ENCODE measurements at places on chromosomes 4 and X.

DNA sequence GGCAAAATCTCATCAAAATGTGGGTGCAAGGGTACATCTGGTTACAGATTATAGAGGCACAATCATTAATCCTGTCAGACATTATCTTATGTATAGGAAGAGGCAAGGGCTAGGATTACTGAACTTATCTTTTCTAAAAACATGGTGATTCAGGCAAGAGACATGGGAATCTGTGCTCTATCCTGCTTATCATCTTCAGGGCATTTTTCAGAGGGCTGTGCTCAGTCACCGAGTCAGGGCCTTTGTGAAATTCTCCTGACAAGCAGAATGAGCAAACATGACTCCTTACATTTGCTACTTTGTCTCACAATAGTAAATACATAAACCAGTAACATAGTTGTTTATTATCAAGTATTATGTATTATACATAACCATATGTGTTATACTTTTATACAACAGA is 84.2 kb upstream of the KCTD8 start:
- DNase-seq: no peak

DNA sequence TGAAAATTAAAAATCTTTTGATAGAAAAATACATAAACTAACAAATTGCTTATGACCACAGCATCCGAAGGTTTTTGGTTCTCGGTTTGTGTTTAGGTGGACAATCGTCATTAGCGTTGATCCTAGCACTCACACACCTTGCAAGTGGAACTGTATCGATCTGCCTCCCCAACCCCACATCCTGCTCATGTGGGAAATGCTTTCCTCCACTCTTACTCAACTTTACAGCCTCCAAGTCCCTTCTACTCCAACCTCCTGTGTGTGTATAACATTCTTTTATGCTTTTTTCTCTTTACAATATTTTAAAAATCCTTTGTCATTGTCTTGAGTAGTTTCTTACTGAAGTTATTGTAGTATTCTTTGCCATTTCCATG is 15.6 kb upstream of the TMEM131L start:
- DNase-seq: no peak

- DNase-seq: no peak
Measured at GRCh38 chr4:126364311-126364911, 1049.7 kb downstream of the FAT4 start.

DNA sequence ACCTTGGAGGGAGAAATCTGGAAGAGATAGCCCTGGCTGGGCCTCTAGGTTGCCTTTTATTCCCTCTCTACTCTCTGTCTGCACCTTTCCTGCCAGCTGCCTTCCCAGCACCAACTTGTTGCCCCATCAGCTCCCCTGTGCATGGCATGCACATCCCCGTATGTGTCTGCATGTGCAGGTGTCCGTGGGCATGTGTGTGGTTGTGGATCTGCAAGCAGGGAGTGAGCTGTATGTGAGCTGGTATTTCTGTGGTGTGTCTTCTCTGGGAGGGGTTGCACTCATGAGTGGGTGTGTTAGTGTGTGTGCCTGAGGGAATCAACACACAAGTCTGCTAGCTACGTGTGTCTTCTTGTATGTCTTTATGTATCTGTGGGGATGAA is 9.9 kb downstream of the L1CAM start:
- no peak for DNase-seq

DNA sequence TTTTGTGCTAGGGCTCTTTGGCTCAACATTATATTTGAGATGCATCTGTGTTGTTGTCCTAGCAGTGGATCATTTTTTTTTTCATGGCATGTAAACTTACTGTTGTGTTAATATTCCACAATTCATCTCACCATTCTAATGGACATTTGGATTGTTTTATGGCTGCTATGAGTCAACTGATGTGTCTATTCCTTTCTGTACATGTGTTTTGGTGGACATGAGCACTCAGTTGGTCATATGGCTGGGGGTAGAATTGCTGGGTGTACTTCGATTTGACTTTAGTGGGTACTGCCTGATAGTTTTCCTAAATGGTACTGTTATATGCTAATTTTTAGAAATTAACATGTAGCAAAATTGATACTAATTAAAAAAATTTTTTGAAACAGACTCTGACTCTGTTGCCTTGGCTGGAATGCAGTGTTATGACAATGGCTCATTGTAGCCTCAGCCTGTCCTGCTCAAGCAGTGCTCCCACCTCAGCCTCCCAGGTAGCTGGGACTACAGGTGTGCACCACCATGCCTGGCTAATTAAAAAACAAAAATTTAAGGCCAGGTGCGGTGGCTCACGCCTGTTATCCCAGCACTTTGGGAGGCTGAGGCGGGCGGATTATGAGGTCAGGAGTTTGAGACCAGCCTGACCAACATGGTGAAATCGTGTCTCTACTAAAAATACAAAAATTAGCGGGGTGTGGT is 9.0 kb downstream of the FAM193A start:
- no peak for DNase-seq

GRCh38 chr4:16752150-16752549 is 146.3 kb downstream of the LDB2 start:
- no peak for DNase-seq

Data from cortex of kidney (tissue), 1 donor.